ENCODE measurements at places on chromosomes 12 and 14.

DNA sequence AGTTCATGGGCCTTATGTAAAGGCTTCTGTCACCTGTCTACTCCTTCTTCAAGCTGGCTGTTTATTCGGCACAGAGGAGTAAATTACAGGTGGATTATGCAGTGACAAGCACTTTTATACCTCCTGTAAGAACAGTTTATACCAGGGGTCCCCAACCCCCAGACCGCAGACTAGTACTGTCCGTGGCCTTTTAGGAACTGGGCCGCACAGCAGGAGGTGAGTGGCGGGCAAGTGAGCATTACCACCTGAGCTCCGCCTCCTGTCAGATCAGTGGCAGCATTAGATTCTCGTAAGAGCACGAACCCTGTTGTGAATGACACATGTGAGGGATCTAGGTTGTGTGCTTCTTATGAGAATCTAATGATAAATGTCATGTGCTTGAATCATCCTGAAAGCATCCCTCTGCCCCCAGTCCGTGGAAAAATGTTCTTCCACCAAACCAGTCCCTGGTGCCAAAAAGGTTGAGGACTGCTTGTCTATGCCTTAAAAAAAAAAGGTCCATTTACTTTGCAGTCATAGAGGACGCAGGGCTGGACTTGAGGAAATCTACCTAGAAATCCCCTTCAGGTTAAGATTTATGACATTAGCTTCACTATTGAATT, 78.8 kb downstream of the ETV6 start:
- no peak for DNase-seq

DNA sequence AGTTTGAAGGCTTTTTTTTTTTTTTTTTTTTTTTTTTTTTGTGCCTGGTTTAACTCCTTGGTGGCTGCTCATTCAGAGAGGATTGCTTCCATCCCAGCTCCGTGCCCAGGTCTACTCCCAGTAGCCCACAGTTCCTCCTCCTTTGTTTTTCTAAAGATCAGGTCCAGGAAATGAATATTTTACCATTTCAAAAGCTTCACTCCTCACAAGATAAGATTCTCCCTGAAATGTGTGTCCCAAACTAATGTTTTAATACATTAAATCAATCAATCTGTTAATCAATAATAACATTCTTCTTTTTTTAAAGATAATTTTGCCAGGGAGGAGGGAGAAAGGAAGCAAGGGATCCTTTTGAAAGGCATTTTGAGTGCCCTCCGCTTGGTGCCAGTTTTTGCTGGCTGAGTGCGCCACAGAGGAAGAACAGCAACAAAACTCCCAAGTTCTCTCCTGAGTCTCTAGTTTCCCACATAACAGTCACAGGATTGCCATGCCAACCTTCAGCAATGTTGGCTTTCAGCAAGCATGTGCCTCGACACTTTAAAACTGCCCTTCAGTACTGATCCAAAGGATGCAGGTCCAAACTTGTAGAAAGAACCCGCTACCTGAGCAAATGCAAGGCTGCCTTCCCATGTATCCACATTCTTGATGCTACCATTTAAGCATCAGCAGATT, 99.2 kb downstream of the RMST start:
- no peak for DNase-seq

GRCh38 chr14:51879170-51879569, 18.8 kb downstream of the GNG2 start:
- DNase-seq = no peak

DNA sequence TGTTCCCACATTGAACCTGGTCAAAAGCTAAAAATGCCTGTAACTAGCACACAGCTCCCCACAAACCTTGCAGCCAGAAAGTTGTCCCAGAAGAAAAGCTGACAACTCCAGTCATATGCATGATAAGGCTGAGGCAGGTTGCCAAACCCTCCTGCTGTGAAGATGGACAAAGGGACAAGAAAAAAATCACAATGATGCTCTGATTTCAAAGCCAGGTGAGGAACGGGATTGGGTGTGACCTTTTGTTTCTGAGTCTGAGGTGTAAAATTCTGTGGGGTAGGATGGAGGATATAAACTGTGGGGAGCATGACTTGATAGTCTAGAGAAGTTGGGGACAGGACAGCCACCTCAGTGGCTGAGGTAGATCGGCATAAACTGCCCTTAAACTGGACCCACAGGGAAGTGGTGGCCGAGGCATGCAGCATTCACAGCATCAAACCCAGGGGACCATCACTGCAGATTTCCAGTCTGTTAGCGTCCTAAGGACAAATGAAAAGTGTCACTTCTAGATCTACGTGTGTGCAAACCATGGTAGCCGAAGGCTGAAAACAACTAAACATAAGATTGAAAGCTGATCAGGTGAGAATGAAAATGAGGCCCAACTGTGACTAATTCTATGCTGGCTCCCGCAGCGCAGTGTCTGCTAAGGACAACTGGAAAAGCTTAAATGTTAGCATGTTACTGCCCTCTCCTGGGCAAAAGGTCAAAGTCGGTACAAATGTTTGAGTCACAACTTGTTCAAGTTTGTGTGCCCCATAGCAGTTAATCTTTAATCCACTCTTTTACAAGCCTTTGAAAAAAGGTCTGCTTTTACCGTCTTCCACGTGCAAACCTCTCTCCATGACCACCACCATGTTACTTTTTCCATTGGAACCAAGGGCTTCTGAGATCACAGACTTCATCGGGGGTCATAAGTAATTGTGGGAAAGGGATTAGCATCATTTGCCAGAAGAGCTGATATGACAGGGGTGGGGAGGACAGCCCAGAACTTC, 39.8 kb downstream of the GRIN2B start:
- DNase-seq = peak; percentile 22

- no peak for DNase-seq
Observed at GRCh38 chr14:100078216-100078803, 13.1 kb downstream of the EVL start.

- DNase-seq = peak; percentile 57
Observed at GRCh38 chr12:24728366-24728765, 220.5 kb downstream of the BCAT1 start.

DNA sequence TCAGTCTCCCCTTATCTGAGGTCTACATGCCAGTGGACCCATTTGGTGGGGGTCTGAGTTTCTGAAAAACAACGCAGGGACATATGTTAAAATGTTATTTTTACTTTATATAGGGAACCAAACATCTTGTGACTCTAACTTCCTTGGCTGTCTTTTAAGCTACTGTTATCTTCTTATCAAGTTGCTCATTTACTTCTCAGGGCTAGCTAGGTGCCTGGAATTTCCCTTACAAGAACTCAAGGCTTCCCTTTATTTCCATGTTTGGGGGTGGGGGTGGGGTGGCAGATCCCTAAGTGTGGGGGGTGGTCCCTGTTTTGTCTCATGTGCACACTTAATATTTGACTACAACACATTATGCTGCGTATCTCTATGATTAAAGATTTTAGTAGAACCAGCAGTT, 31.6 kb downstream of the PPP1R36 start:
- no peak for DNase-seq

GRCh38 chr12:114774197-114774596, 90.2 kb upstream of the TBX3 start:
- DNase-seq = peak; percentile 75

DNA sequence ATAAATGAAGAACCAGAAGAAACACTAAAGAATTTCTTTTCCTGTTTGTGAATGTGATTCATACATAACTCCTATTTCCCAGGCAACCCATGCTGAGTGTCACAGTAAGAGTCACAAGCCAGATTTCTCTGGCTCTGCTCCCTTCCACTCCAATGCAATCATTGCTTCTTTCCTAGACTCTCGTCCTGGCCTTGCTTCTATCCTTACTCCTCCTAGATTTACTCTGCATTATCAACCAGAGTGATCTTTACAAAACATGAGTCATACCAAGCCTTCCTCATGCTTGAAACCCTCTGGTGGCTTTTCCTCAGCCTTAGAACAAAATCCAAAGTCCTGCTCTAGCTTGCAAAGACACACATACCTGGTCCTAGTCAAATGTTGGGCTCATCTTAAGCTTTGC, 13.3 kb downstream of the IL22 start:
- DNase-seq = peak; percentile 84

GRCh38 chr12:88897723-88898122, 317.5 kb upstream of the KITLG start:
- DNase-seq = peak; percentile 30

DNA sequence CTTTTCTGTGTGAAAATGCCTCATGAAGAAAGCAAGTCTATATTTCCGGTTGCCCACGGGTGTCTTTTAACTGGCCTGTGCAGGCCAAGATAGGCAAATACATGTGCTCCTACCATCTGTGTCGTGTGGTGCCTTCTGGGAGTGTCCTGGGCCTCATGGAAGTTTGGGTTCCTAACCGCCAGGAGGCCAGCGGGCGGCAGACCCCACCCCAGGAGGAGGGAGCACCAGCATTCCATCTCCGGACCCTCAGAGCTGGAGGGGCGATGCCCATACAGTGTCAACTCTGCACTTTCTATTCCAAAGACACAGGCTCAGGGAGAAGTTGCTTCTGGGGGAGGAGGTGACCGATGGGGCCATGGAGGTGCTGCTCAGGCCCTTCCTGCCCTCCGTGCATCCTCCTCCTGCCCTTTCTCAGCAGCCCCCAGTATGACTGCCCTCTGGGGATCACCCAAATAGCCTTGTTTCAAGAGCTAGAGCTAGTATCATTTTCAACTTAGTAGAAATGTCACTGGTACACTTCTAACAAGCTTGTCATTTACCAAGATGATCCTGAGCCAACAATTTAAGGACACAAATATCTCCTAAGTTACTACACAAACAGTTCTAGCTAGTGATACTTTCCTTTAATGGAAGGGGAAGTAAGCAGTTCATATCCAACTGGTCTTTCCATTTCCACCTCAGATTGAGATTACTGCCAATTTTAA, 17.8 kb downstream of the CCDC92 start:
- DNase-seq = no peak

GRCh38 chr12:119239040-119239439, 60.3 kb downstream of the HSPB8 start:
- DNase-seq = no peak

GRCh38 chr14:81342850-81343580, 57.1 kb downstream of the STON2 start:
- DNase-seq = no peak

DNA sequence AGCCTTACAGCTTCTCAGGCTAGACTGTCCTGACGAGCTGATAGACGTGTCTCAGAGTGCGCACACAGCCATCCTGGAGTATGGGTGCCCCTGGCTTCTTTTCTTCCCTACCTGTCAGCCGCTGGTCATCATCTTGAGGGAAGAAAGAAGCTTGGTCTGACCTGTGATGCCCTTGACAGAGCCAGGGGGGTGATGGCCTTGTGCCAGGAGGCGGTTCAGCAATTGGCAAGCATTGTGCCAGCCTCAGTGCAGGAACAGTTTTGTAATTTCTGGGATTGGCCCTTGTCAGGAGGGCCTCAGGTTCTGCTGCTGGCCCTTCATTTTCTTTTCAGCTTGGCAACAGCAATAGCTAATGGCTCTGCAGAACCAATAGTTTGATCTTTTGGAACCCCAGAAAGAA, 80.1 kb downstream of the ADCK1 start:
- no peak for DNase-seq

DNA sequence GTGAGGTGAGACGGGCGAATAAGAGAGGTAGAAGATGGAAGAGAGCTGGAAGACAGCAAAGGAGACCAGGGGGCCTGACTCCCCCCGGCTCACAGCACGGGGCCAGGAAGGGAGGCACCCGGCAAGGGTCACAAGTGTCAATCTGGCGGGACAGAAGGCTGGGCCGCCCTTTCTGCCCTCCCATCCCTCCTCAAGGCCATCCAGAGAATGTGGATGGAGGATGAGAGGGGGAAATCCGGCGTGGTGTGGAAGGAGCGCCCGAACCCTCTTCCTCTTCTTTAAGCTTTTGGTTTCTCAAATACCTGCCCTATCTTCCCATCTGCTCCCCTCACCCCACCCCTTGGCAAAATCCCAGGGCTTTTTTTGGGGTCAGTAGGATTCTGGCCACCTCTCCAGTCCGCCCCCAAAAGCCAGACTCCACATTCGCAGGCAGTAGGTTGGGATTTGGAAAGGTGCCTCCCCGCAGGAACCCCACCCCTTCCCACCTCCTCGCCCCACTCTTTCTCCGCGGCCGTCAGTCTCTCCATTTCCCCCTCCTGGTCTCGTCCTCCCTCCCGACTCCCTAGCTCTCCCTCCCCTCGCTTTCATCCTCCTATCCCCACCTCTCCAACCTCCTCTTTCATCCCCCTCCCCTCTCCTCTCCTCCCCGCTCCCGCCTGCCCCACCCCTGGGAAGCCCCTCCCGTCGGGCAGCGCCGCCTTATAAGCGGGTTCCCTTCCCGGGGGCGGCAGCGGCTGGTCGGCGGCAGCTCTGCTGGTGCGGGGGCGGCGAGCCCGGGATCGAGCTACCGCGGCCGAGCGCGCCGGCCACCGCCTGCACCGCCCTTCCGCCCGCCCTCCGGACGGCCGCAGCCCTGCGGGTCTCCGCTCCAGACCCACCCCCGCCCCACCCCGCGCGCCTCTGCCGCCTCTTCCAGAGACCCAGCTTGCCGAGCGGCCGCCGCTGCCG, at the start of gene PTMS:
Gene PTMS (plus strand): TSS at position 730 of the 948 bp plus-strand sequence. CDS start 343 bp downstream, outside the sequence.
- peak; percentile 96 for DNase-seq

DNA sequence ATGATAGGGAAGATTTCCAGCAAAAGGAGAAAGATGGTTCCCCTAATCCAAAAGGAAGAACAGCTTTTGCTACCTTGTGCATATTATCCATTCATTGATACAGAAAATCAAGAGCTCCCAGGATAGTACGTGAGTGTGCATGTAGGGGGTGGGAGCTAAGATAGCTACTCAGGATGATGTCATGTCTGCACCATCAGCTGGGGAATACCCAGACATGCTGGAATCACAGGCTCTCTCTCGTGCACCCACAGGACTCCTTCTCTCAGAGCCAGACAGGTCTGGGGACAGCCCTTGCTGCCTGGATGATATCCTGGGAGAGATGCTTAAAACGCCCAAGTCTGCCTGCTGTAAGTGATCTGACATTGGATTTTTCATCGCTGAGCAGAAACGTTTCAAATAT, 38.9 kb downstream of the FOXN3 start:
- peak; percentile 72 for DNase-seq

DNA sequence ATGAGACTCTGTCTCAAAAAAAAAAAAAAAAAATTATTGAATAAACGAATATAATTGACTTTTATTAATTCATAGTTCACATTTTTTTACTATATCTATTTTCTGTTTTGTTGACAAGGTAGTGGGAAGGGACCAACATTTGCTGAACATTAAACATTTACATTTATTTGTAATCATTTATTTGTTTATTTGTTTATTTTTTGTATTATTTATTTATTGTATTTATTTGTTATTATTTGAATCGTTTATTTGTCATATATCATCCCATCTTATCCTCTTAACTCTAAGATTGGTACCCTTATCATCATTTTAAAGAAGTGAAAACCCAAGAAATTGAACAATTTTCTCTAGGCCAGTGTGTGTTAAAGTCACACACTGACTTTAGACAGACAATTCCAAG, 101.5 kb downstream of the SYT1 start:
- DNase-seq = no peak

DNA sequence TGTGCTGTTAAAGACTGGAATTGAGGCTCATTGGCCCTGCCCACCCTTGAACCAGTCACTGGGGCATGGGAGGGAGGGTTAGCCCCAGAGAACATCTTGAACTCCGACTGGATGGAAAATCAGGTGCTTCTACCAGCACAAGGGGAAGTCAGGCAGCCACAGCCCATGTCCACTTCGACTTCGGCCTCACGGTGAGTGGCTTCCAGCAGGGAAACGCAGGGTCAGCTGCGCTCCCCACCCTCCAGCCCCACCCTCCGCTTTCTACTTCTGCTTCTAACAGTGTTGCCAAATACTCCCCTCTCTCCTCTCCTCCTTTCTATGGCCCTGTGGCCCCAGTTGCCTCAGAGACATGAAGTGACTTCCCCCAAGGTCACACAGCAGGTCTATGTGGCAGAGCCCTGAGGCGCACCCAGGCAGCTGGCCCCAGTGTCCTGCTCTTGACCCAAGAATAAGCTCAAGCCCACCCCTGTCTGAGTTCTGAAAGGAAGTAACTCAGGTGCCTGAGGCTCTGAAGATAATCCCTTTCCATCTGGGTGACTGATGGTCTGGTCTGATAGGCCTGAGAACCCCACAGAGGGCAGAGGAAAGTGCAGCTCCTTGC, 11.9 kb upstream of the SH2B3 start:
- no peak for DNase-seq
